ENCODE measurements at places on chromosomes 6 and 20.

DNA sequence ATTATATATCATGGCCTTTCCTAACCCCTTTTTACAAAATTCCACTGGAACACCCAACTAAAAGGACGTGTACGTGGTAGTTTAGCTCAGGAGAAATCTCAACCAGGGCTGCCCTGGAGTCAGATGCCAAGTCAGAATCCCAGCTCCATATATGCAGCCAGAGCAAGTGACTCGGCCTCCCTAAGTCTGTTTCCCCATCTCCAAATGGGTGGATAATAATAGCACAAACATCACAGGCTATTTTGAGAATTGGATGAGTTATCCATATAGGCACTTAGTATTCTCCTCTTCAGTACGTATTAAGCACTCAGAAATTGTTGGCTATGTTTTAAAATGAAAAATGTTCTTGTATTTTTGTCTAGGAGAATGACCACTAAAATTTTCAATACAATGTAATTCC is 481.5 kb downstream of the CD109 start:
- no peak for DNase-seq

DNA sequence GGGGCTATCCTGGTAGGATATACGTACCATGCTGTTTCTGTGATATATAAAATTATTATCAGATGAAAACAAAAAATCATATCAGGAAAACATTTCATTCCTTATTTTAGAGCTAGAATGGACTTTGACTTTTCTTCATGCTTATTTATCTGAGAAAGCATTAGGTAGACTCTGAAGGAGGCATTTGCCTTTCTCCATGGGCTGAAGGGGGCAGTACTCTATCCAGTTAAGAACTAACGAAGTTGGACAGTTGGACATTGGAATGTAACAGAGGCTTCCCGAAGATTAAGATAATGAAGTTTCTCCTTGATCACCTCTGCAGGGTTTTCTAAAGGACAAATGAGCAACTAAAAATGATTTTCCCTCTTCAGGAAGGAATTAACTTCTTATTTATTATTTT is 233.9 kb downstream of the SAMD5 start:
- no peak for DNase-seq

GRCh38 chr6:155483858-155484257 is 28.2 kb upstream of the NOX3 start:
- no peak for DNase-seq

GRCh38 chr6:133198725-133199124 is 42.4 kb upstream of the EYA4 start:
- DNase-seq = no peak

GRCh38 chr6:35161776-35162607 is 20.9 kb upstream of the TCP11 start:
- DNase-seq = no peak

DNA sequence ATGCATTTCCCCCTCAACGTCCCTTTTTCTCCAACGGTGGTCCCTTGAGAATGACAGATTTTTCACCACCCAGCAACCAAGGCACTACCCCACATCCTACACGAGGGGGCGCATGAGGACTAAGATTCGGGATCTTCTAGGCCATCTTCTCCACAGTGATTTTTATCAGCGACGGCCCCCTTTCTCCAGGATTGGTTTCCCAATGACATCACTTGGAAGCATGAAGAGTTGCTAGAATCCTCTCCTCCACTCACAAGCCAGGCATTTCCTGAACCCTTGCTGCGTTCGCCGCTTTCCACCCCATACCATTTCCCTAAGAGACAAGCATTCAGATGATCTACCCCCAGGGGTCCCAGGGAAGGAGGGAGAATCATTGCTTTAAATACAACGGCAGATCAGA is 252.0 kb downstream of the HIVEP2 start:
- DNase-seq = peak; percentile 53

DNA sequence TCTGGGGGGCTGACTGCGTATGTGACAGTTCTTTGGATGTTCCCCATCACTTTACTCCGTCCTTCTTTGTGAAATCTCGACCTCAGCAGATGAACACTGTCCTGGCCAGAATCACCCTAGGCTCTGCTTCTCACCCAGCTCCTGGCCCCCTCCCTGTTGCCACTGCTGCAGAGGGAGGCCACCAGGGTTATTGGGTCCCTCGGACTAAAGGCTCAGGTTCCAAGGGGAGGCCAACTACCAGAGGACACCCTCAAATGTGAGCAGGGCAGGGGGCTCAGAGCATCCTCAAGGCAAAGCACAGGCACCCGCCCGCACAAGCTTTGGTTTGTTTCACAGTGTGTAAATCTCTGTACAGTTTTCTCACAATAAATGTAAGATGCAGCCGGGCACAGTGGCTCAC is 269.9 kb downstream of the UST start:
- DNase-seq = no peak

DNA sequence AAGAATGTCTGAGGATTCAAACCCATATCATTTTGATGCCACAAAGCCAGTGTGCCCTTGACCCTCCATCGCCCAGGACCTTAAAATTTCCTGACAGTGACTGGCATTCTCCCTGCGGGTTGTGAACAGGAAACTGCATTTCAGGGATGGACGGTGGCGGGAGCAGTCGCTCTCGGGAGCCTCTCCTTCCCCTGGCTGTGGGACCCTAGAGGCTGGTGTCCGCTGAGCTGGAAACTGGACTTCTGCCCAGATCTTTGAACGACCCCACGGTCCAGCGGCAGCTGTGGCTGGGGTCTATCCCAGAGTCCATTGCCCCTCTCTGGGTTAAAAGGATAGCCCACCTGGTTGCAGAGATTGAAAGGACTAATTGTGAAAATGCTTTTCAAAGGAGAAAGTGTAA is 1.4 kb upstream of the SEC63 start:
- DNase-seq = no peak

- no peak for DNase-seq
Measured at GRCh38 chr6:24051942-24052589, 73.9 kb upstream of the NRSN1 start.

GRCh38 chr20:59519707-59520014 is 84.7 kb upstream of the PHACTR3 start:
- no peak for DNase-seq

GRCh38 chr20:37914672-37915433 is 11.9 kb downstream of the VSTM2L start:
- DNase-seq = no peak

DNA sequence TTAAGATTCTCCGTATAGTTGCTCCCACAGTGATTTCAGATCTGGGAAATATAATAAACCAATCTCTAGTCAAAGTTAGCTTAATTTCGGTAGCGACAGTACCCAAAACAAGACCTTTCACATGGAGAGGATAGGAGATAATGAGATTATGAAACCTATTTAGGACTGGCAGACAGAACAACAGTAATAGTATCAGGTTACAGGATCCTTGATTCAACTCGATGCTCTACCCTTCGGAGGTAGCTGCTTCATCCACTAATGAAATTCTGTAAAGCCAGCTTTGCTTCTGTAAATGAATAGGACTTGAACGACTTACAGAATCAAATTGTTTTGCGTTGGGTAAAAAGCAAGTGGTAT is 534 bp upstream of the AKIRIN2 start:
- no peak for DNase-seq

DNA sequence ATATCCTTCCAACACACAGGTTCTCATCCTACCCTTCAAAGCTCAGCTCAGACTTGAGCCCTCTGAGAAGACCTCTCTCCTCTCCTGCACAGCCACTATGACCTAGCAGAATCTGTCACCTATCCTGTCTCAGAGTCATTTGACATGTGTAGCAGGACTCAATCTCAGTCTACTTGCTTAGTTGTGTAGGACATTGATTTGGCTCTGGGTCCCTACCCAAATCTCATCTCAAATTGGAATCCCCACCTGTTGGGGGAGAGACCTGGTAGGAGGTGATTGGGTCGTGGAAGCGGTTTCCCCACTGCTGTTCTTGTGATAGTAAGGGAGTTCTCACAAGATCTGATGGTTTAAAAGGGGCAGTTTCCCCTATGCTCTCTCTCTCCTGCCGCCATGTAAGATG is 297.9 kb downstream of the CD83 start:
- no peak for DNase-seq

GRCh38 chr6:2756687-2757224 is 6.0 kb upstream of the MYLK4 start:
- no peak for DNase-seq

GRCh38 chr6:36633915-36634314 is 39.8 kb downstream of the SRSF3 start:
- no peak for DNase-seq

GRCh38 chr20:60116128-60116909 is 158.1 kb downstream of the CDH26 start:
- no peak for DNase-seq

DNA sequence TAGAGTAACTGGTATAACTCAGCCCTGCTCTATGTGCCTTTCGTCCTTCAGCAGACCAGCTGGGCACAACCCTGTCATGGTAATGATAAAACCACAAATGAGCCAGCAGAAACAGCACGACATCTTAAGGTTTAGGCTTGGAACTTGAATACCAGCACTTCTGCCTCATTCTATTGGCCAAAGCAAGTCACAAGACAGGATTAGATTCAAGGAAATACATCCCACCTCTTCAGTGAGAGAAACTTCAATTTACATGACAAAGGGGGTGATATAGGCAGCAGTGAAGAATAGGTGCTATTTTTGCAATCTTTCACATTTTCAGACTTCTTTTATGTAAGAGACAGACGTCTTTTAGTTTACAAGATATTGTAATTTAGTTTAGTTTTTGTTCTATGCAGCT is 69.8 kb upstream of the SLC35F1 start:
- no peak for DNase-seq

DNA sequence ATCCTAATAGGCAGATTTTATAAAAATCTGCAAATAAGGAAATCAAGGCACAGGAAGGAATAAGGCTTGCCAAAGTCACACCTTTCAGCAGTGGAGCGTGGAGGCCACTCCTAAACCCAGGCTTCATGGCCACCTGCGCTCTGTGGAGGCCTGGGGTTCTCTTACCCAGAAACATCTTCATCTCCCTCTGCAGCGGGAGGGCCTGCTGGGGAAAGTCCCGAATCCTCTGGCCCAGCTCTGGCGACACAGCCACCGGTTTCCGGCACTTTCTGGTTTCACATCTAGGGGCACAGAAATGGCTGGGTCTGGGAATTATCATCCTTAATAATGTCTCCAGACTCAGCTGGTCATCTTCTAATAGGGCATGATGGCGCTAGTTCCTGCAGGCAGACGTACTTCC is 4.2 kb downstream of the TRIM10 start:
- DNase-seq = no peak

DNA sequence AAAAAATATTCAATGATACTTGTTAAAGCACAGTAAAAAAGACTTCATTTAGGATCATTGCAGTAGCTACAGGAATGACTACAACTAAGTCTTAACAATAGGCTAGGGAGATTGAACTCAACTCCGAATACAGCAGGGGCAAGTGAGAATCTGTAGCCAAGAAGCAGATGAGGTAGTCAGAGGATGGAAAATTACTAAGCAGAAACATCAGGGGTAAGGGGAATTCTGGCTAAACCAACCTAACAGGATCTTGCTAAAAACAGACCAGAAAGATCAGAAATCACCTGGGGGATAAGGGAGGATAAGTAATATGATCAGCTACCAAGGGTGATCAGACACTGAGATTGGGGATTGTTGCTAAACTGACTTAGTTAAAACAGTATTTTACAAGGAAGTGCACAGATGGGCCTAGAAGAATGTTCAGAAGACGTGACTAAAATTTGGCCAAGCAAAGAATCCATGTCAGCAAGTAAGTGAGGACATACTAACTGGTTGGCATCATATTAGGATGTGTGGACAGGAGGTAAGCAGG is 217.5 kb downstream of the TENT5A start:
- DNase-seq = no peak

DNA sequence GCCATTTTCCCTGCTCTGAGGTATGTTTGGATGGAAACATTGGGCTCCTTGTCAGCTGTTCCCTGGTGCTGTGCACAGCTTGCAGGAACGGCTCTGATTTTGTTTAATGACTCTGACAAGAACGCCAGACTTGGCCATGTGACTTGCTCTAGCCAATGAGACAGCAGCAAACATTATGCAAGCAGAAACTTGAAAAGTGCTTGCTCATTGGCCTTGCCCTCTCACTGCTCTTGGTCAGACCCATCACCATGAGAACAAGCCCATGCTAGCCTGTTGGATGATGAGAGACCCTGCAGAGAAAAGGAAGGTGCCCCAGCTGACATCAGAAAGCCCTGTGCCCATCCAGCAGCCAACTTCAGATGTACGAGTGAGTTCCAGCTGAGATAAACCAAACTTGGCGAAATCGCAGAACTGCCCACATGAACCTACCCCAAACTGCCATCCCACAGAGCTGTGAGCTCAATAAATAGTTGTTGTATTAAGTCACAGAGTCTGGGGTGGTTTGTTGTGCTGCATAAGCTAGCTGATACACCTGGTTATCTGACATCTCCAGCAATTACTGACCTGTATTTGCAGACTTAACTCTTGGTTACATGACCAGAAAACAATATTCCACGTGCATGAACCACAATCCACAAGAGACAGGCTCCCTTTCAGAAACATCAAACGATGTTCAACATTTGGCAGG is 96.9 kb downstream of the JPH2 start:
- no peak for DNase-seq

DNA sequence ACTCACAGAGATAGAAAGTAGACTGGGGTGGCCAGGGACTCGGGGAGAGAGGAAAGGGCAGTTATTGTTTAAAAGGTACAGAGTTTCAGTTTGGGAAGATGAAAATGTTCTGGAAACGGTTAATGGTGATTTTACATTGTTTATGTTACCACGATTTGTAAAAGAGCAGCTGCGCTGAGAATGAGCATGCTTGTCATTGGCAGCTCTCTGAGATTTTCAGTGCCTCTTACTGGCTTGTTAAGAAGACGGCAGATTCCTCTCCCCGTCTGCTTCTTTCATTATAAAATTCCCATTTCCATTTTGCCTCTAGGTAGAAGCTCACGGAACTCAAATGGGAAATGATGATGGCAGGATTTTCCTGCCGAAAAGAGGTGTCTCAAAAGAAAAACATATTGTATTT is 39.7 kb upstream of the PPP1R3G start:
- no peak for DNase-seq

GRCh38 chr6:48419992-48420391 is 309.0 kb upstream of the PTCHD4 start:
- no peak for DNase-seq

- no peak for DNase-seq
Measured at GRCh38 chr20:8454137-8454712, 322.2 kb downstream of the PLCB1 start.

GRCh38 chr6:30399390-30400058 is 54.6 kb downstream of the RPP21 start:
- no peak for DNase-seq

DNA sequence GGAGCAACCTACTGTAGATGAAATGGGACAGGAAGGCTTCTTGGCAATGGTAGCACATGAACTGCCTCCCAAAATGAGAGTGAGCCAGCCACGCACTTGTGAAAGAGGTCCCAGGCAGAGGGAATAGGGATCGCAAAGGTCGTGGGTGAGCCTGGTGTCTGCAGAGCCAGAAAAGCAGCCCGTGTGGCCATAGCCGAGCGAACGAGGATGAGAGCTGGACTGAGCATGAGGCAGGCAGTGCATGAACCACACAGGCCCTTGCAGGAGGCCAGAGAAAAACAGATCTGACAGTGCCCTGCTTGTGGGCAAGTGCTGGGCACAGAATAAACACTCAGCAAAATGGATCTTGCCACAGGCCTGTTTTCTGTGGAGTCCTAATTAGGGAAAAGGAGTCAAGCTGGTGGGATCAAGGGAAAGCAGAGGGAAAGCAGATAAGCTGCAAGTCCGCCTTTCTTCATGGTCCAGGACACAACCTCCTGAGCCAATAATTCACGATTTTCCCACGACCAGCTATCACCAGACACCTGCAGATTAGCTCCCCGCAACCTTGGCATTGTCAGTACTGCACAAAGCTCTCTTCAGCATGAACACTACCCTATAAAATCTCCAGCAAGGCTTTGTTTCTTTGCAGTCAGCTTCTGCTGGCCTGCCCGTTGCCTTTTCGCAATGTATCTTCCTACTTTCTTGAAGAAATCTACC is 44.0 kb downstream of the GCNT2 start:
- no peak for DNase-seq
